ENCODE measurements at places on chromosomes 2 and 18. TPM values are rescaled to one million over a fixed set of nuclear protein-coding genes. Genes with fewer than 3 reads are reported as not detected.

- H3K27me3 ChIP-seq = no peaks in the 10 kb centered on the region
- H3K4me1 ChIP-seq = peaks cover 62% of the 10 kb centered on the region
- H3K27ac ChIP-seq = no peak overlapping the region
- H3K4me3 ChIP-seq = no peak overlapping the region
These were observed 32.1 kb downstream of the GLS start for GRCh38 chr2:190912726-190913125.

DNA sequence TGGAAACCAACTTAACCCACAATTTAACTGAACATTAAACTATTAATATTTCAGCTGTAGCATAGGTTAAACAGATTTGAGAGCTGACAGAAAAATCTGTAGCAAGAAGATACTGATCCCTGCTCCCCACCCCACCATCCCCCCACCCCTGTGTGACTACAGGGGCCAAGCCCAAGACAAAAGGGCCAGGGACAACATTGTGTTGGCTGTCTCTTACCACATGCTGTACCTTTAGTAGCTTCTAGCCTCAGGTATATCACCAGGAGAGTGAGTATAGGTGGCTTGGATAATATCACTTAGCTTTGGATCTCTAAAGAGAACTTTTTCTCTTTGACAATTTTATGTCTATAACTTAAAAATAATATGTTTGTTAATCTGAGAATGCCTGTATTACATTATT is 140.7 kb downstream of the AGPS start:
- H3K27ac ChIP-seq = no peak overlapping the region
- no peaks in the 10 kb centered on the region for H3K27me3 ChIP-seq
- no peak overlapping the region for H3K4me3 ChIP-seq

DNA sequence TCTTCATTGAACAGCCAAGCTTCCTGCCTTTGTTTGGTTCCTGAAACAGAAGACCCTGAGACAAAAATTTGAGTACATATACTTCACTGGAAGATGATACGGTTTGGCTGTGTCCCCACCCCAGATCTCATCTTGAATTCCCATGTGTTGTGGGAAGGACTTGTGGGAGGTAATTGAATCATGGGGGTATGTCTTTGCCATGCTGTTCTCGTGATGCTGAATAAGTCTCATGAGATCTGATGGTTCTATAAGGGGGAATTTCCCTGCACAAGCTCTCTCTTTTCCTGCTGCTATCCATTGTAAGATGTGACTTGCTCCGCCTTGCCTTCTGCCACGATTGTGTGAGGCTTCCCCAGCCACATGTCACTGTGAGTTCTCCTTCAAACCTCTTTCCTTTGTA is 76.5 kb downstream of the BABAM2 start:
- H3K36me3 ChIP-seq = peaks cover 49% of the 10 kb centered on the region
- no peak overlapping the region for H3K4me3 ChIP-seq
- no peaks in the 10 kb centered on the region for H3K27me3 ChIP-seq
- DNase-seq = no peak

- no peaks in the 10 kb centered on the region for H3K27me3 ChIP-seq
- H3K4me3 ChIP-seq = no peak overlapping the region
- DNase-seq = no peak
- H3K27ac ChIP-seq = no peak overlapping the region
These were observed 289.8 kb downstream of the RAD51AP2 start for GRCh38 chr2:17228461-17228860.

- no peak for DNase-seq
- peaks cover 13% of the 10 kb centered on the region for H3K36me3 ChIP-seq
- H3K27ac ChIP-seq = no peak overlapping the region
- peaks cover 7% of the 10 kb centered on the region for H3K4me1 ChIP-seq
- no peak overlapping the region for H3K4me3 ChIP-seq
These were observed 166.4 kb downstream of the TMEM247 start for GRCh38 chr2:46645681-46646162.

- no peak overlapping the region for H3K27ac ChIP-seq
- H3K27me3 ChIP-seq = peaks cover 60% of the 10 kb centered on the region
- H3K36me3 ChIP-seq = peaks cover 1% of the 10 kb centered on the region
- peaks cover 11% of the 10 kb centered on the region for H3K4me1 ChIP-seq
- peak overlapping the region; percentile 39 for H3K4me3 ChIP-seq
These were observed 627 bp upstream of the GALR1 start for GRCh38 chr18:77248873-77249568.

GRCh38 chr2:83022631-83023210 is 1436.4 kb downstream of the SUCLG1 start:
- no peaks in the 10 kb centered on the region for H3K27me3 ChIP-seq
- no peak overlapping the region for H3K27ac ChIP-seq
- no peaks in the 10 kb centered on the region for H3K4me1 ChIP-seq
- no peak overlapping the region for H3K4me3 ChIP-seq

DNA sequence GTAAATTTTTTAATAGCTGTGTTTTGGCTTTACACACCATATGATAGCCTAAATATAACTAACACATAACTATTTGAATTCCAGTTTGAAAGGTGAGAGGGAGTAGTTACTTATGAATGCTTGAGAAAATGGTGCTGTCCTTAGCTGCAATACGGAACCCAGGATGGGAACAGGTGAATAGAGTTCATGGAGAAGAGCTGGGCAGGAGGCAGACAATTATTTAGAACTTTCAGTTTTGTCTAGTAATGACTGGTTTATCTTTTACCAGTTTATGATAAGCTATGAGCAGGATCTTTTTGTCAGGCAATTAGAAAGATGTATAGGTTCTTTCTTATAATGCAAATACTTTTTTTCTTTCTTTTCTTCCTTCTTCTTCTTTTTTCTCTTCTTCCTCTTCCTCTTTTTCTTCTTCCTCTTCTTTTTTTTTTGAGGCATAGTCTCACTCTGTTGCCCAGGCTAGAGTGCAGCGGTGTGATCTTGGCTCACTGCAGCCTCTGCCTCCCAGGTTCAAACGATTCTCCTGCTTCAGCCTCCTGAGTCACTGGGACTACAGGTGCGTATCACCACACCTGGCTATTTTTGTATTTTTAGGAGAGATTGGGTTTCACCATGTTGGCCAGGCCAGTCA is 25.9 kb downstream of the UBR3 start:
- peaks cover 27% of the 10 kb centered on the region for H3K4me1 ChIP-seq
- no peak overlapping the region for H3K27ac ChIP-seq
- no peaks in the 10 kb centered on the region for H3K27me3 ChIP-seq
- H3K4me3 ChIP-seq = no peak overlapping the region
- DNase-seq = no peak

- no peak overlapping the region for H3K4me3 ChIP-seq
- no peaks in the 10 kb centered on the region for H3K27me3 ChIP-seq
- H3K4me1 ChIP-seq = peaks cover 12% of the 10 kb centered on the region
- DNase-seq = no peak
These were observed 52.6 kb downstream of the ACKR3 start for GRCh38 chr2:236622201-236622600.

DNA sequence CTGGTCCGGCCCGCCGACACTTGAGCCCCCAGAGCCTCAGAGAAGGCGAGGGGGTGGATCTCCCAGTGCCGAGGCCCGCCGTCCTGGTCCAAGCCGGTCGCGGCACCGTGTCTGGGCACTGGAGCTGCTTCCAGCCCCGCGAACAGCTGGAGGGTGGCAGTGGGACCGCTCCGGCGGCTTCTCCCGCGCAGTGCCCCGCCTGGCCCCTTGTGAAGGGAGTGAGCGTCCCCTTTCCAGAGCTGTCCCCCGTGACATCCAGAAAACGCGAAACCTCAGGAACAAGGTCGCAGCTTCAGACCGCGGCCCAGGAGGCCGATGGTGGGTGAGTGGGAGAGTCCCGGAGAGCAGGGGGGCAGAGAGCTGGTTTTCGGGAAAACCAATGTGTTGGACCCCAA is 579 bp upstream of the EMX1 start:
- H3K27ac ChIP-seq = no peak overlapping the region
- H3K36me3 ChIP-seq = no peaks in the 10 kb centered on the region
- H3K4me3 ChIP-seq = peak overlapping the region; percentile 69

GRCh38 chr2:235728800-235729556 is 235.1 kb downstream of the AGAP1 start:
- no peak overlapping the region for H3K27ac ChIP-seq
- no peaks in the 10 kb centered on the region for H3K36me3 ChIP-seq
- no peaks in the 10 kb centered on the region for H3K27me3 ChIP-seq
- no peaks in the 10 kb centered on the region for H3K4me1 ChIP-seq
- H3K4me3 ChIP-seq = no peak overlapping the region

DNA sequence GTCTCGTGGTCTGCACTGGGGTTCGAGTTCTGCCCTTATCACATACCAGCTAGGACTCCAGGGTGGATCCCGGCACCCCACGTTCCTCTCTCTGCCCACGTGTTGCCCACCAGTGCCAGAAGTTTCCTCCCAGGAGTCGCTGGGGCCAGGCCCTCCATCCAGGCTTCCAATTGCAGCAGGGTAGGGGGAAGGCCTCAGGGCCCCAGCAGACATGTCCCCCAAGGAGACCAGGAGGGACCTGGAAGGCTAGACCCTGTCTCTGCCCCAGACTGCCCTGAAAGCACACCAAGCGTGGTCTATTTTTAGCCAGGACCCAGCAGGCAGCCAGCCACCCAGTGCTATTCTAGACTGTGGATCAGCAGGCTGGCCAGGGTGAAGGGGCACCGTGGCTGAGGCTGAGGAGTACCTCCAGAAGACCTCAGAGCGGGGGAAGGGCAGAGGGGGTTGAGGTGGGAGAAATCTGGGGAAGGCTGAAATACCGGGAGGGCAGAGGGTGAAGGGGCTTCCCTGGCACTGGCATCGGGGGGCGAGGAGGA is 18.8 kb upstream of the TNS1 start:
- H3K36me3 ChIP-seq = no peaks in the 10 kb centered on the region
- no peaks in the 10 kb centered on the region for H3K4me1 ChIP-seq
- no peaks in the 10 kb centered on the region for H3K27me3 ChIP-seq
- DNase-seq = no peak

DNA sequence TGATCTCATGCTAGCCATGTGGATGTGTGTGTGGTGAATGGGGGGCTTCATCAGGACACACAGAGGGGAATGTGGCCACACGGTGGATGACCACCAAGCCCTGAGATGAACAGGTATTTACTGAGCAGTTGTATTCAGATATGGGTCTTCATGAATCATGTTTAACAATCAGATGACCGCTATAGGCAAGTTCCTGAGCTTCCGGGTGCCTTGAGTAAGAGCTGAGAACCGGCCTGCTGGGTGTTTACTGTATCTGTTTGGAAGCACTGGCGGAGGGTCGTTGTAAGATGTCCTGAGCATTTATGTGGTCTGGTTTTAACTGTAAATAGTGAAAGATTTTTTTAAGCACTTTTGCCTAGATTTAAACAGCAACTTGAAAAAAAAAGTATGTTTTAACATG is 43.9 kb downstream of the BOLA3 start:
- H3K36me3 ChIP-seq = peaks cover 14% of the 10 kb centered on the region
- H3K27me3 ChIP-seq = no peaks in the 10 kb centered on the region
- H3K27ac ChIP-seq = no peak overlapping the region
- no peak for DNase-seq
- H3K4me1 ChIP-seq = no peaks in the 10 kb centered on the region

- no peak for DNase-seq
- H3K27me3 ChIP-seq = peaks cover 5% of the 10 kb centered on the region
- no peak overlapping the region for H3K27ac ChIP-seq
- H3K4me3 ChIP-seq = no peak overlapping the region
- no peaks in the 10 kb centered on the region for H3K4me1 ChIP-seq
These were observed 28.1 kb downstream of the SGPP2 start for GRCh38 chr2:222452422-222452950.

GRCh38 chr2:230658877-230659652 is 53.6 kb upstream of the CAB39 start:
- peaks cover 95% of the 10 kb centered on the region for H3K4me1 ChIP-seq
- no peaks in the 10 kb centered on the region for H3K27me3 ChIP-seq
- H3K36me3 ChIP-seq = peaks cover 2% of the 10 kb centered on the region
- peak; percentile 92 for DNase-seq

GRCh38 chr18:13004396-13004795 is 13.2 kb downstream of the CEP192 start:
- no peak overlapping the region for H3K4me3 ChIP-seq
- no peak for DNase-seq
- peaks cover 12% of the 10 kb centered on the region for H3K4me1 ChIP-seq

GRCh38 chr18:75057169-75057960 is 151.6 kb downstream of the PTGR3 start:
- DNase-seq = no peak
- H3K27ac ChIP-seq = no peak overlapping the region
- peaks cover 3% of the 10 kb centered on the region for H3K36me3 ChIP-seq

DNA sequence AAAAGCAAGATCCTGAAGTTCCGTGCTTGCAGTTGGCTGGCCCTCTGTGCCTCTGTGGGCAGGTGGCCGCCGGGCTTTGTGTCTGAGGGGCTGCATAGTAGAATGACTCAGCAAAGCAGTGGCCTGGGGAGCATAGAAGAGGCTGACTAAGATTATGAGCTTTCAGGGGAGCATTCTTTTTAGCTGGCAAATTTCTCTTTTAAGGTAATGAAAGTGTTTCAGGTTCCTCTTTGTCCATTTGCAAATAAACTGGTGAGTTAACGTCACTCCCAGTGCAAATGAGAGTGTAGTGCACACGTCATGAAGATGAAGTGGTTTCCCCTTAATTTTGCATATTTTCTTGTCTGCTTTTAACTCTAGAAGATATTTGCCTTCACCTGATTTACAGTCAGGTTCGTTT is 98.6 kb downstream of the BCL2L11 start:
- H3K27ac ChIP-seq = no peak overlapping the region
- no peak overlapping the region for H3K4me3 ChIP-seq
- no peak for DNase-seq

Gene UPP2
- total RNA-seq = not detected

Gene NEURL3
- total RNA-seq = not detected

Gene IFIH1
- total RNA-seq = 29.1 TPM

Gene C2orf81
- 3.9 TPM for total RNA-seq

Gene FOXI3
- total RNA-seq = not detected
